Cortex of kidney (tissue), 1 donor: ENCODE measurements at places on chromosomes 16 and 17.

GRCh38 chr16:62130101-62130500 lies 93.9 kb upstream of the CDH8 start:
- no peak for DNase-seq

DNA sequence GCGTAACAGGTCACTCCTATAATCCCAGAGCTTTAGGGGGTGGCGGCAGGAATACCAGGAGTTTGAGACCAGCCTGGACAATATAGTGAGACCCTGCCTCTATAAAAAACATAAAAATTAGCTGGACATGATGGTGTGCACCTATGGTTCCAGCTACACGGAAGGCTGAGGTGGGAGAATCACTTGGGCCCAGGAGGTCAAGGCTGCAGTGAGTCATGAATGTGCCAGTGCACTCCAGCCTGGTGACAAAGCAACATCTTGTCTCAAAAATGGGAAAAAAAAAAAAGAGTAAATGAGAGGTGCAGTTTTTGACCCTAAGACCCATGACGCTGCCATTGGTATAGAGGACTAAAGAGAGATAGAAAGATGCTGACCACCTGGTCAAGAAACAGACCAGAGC lies 16.1 kb downstream of the PARN start:
- no peak for DNase-seq

GRCh38 chr17:67076290-67076689 lies 31.9 kb downstream of the CACNG1 start:
- DNase-seq: no peak

DNA sequence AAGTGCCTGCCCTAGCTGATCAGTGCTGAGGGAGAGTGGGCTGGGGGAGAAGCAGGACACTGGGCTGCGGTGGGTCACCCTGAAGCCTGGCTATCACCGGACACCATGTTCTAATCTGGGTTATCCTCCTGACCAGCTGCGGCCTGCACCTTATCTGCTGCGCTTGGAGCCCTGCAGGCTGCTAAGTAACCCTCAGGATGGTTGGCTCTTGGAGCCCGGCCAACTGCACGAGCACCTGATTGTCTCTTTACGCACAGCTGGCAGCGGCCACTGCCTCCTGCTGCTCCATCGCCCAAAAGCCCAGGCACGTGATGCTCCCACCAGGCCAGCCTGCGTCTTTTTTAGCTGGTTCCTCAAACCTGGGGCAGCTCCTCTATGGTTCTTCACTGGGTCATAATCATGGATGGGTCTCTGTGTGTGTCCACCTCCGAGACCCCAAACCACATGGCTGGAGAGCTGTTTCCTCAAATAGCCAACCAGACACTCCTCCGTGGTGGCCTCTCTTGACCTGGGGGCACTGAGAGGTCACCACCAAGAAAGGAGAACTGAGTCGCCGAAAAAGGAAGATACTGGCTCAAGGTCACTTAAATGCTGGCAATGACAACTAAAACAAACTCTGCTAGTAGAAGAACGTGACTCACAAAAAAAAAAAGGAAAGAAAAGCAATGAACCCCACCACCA lies 21.7 kb downstream of the SPHK1 start:
- DNase-seq: no peak

DNA sequence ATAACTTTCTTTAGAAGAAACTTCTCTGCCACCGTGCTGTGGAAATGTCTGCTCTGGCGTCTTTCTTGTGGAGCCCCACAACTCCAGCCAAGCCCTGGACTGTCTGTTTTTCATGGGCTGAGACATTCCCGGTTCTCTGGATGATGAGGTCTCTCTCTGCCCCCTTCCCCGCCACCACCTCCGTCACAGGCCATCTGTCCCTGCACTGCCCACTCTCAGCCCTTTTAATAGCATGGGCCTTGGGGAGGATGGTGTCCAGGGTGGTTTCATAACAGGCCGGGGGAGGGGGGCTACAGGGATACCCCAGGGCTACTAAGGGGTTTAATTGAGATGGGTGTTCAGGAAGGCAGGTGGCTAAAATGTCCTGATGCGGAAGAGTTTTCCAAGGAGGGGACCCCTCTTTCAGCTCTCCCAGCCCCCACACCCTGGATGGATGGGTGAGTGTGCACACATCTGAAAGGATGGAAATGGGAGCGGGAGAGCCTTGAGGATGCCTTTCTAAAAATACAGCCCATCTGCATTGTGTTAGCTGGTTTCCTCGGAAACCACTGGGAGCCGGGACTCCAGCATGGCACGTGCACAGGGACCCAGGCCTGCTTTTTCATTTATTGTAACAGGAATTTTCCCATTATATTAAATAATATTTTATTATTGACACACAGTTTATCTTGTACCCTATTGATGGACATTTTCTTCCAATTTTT lies 14.6 kb upstream of the NDRG4 start:
- no peak for DNase-seq

- DNase-seq: no peak
These were observed 15.3 kb upstream of the RPTOR start for GRCh38 chr17:80529104-80529903.

GRCh38 chr16:19090916-19091315 lies 22.8 kb upstream of the ITPRIPL2 start:
- no peak for DNase-seq

DNA sequence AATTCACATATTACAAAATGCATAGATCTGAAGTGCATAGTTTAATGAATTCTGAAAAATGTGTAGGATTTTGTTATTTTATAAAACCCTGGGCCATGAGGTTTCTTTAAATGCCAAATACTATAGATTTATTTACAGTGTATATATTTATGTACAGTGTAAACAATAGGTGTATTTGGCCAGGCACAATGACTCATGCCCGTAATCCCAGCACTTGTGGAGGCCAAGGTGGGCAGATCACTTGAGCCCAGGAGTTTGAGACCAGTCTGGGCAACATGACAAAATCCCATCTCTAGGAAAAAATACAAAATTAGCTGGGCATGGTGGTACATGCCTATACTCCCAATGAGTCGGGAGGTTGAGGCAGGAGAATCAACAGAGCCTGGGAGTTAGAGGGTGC lies 249.4 kb downstream of the PRKCA start:
- no peak for DNase-seq

- no peak for DNase-seq
These were observed 40.3 kb downstream of the TK2 start for GRCh38 chr16:66509576-66509975.

DNA sequence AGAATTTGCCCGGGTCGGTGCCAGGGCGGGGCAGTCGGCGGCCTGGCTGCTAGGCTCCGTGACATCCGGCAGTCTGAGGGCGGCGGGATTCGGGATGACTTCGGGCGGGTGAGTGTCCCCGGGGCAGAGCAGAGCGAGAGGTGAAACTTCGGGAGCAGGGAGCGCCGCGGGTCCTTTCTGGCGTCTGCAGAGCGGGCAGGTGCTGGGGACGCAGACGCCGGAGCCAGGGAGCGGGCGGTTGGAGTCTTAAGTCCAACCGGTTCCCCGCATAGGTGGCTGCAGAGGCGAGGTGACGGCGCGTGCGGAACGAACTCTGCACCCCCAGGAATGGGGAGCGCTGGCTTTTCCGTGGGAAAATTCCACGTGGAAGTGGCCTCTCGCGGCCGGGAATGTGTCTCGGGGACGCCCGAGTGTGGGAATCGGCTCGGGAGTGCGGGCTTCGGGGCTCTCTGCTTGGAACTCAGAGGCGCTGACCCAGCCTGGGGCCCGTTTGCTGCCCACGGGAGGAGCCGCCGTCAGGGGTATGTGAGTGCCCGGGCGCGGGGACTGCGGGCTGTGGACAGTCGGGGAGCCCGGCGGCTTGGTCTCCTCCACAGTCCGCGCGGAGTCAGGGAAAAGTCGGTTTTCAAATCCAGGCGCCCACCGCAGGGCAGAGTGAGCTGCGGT lies at the start of gene B4GALNT2:
Gene B4GALNT2 (plus strand): TSS at position 71 of the 666 bp plus-strand sequence. CDS start 24 bp downstream, at position 95.
- DNase-seq: no peak

DNA sequence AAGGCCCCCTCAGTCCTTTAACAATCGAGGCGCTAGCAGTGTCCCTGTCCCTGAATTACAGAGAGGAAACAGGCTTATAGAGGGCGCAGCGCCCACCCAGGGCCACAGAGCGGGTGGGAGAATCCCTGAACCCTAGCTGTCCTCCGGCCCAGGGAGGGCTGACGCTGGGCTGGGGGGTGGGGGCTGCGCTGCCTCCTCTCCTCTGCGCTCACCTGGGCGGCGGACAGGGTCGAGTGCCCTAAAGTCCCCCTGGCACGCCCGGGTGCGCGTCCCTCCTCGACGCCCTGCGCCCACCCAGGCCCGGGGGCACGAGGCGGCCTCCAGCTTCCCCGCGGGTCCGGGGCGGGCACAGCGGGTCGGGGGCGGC lies 200.4 kb upstream of the N4BP1 start:
- DNase-seq: no peak

- no peak for DNase-seq
These were observed 14.2 kb downstream of the C16orf82 start for GRCh38 chr16:27080895-27081294.

GRCh38 chr17:68861602-68862001 lies 93.6 kb downstream of the ABCA8 start:
- no peak for DNase-seq

DNA sequence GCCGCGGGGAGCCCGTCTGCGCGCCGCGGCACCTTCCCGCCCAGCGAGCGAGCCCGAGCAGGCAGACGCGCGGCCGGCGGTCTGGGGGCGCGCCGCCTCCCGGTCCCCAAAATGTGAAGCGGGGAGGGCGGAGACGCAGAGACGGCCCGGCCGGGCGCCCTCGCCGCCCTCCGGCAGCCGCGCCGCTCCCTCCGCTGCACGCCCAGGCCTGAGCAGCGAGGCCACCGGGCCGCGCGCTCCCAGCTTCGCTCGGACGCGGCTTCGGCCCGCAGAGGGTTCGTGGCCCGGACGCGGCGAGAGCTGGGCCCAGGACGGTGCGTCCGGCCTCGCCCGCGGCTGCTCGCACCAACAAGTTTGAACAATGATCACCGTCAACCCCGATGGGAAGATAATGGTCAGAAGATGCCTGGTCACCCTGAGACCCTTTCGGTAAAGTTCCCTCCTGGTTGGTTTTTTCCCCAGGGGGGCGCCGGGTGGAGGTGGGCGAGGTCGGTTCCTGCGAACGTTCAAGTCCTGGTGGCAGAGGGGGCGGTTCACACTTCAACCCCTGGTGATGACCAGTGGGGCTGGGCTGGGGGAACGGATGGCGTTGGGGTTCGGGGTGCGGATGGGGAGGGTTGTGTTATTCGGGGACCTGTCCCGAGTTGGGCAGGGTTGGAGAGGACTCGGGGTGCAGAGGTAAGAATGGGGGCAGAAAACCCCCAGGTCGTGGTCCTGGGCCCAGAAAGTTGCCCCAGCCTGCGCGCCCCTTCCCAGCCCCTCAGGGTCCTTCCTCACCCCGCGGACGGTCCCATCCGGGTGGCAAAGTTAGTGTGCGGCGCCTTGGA lies 678 bp downstream of the MGAT5B start:
- DNase-seq: no peak

GRCh38 chr17:40063187-40063771 lies 514 bp downstream of the THRA start:
- no peak for DNase-seq

GRCh38 chr16:87317750-87318644 lies 805 bp upstream of the C16orf95 start:
- no peak for DNase-seq

GRCh38 chr17:73943416-73944110 lies 259.9 kb upstream of the RPL38 start:
- no peak for DNase-seq

- no peak for DNase-seq
These were observed 55.0 kb upstream of the CBFA2T3 start for GRCh38 chr16:89031715-89032659.

- no peak for DNase-seq
These were observed 255.3 kb upstream of the PMFBP1 start for GRCh38 chr16:72427051-72427782.

DNA sequence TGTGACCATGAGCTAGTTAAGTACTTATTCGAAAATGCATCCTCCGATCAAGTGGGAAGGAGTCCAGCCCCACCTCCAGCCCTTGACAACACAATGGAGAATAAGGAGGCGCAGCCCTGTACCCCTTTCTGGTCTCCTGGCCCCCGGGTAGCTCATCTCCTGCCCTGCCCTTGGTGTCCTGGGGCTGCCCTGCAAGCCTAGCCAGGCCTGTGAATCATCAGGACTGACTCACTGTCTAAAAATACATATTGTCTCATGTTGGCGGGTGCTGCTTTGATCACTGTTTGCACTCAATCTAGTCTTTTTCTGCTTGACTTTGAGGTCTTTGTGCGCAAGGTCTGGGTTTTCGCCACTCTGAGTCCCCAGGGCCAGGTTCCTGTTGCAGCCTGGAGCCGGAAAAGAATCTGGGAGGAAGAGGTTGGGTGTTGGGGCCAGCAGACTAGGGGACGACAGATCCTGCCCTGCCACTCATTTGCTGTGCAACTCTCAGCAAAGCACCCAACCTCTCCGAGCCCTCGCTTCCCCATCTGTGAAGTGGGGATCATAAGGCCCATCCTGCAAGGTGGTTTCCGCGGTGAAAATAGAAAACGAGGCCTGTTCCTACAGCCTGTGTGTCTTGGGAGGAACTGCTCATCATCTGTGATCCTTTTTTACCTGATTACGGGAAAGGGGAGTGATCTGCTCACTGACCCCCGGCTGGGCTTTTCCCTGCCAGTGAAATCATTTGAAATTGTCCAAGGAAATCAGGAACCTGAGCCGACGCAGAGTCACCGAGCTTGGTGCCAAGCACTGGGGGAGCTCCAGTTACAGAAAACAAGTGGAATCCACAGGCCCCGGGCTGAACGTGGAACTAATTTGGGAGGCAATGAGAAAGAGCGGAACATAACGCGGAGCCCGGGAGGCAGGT lies 230.4 kb downstream of the PARN start:
- no peak for DNase-seq

DNA sequence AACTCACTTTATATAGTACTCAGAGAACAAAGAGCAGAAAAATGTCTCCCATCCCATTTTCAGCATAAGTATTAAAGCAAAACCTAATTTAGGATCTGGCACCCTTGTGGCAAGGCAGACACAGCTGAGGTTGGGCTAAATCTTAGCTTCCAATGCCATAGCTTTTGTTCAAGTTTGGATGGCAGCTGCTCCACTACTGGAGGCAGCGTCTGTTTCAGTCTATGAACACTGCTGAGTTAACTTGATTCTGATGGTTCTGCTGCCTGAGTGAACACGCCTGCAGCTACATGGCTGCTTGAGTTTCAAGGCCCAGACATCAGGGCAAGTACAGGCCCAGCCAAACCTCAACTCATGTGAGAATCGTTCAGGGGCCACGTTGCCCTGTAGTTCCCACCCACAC lies 178.2 kb upstream of the RPH3AL start:
- DNase-seq: no peak

DNA sequence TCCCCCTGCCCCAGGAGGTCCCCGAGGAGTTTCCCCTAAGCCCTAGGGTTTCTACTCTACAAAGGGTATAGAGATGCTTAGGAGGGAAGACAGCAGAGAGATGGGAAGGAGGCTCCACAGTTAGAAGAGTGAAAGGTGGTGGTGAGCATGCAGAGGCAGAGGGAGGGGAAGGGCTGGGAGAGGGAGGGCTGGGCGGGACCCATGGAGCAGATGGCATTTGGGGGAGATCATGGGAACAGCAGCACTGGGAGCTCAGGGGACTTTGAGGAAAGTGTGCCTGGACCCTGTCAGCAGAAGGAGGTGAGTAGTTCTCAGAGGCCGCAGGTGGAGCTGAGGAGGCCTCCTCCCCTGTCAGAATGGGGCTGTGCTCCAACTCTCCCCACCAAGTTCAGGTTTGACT lies 650 bp upstream of the OTOP3 start:
- DNase-seq: no peak
